ENCODE measurements at places on chromosomes 16 and 17.

DNA sequence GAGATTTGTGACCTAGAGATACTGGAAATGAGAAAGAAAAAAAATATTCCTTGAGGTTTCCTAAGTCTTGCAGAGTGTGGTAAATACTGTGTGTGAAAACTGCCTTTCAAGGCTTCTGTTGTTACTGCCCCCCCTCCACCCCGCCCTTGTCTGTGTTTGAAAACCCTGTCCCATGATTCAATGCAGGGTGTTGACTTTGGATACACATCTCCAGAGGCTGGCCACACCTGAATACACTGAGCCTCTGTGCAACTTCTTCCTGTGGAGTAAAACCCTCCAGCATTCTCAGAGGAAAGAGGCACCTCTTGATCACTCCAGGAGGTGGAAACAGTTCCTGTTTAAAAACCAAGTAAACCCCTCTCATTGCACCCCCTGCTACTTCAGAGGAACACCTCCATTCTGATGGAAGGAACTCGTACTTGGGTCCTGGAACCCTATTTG lies 123.0 kb upstream of the CACNG5 start:
- no peak for DNase-seq

GRCh38 chr16:12067714-12068401 lies 91.3 kb downstream of the SNX29 start:
- peak; percentile 63 for DNase-seq

DNA sequence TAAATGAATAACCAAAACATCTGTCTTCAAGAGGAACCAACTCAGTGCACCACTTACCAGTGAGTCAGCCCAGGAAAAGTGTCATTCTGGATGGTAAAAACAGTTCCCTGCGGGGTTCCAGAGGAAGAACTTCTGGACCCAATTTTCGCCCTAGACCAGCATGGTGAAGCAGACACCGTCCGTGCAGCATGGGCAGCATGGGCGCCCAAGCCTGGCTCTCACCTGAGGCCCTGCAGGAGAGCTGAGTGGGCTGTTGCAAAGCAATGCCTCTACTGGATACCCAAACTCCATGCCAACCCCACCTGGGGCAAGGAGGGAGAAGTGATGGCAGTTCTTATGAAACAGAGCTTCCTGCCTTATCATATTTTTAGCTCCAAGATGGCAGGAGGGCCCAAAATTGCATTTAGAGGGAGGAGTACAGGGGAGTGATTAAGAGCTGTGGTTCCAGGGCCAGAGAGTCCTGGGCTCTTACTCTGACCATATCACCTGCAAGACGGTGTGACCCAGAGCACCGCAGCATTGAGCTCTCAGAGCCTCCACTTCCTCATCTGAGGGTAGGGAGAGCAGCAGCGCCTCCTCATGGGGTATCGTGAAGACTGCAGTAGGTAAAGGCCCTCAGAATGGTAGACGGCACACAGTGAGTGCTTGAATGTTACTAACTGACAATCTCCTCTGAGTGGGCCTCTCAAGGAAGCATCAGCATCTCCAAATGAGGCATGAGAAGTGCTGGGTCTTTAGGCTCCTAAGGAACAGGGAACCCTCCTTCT lies 16.6 kb upstream of the INPP5K start:
- no peak for DNase-seq

- no peak for DNase-seq
Measured at GRCh38 chr17:62030264-62030663, 34.8 kb downstream of the MED13 start.

DNA sequence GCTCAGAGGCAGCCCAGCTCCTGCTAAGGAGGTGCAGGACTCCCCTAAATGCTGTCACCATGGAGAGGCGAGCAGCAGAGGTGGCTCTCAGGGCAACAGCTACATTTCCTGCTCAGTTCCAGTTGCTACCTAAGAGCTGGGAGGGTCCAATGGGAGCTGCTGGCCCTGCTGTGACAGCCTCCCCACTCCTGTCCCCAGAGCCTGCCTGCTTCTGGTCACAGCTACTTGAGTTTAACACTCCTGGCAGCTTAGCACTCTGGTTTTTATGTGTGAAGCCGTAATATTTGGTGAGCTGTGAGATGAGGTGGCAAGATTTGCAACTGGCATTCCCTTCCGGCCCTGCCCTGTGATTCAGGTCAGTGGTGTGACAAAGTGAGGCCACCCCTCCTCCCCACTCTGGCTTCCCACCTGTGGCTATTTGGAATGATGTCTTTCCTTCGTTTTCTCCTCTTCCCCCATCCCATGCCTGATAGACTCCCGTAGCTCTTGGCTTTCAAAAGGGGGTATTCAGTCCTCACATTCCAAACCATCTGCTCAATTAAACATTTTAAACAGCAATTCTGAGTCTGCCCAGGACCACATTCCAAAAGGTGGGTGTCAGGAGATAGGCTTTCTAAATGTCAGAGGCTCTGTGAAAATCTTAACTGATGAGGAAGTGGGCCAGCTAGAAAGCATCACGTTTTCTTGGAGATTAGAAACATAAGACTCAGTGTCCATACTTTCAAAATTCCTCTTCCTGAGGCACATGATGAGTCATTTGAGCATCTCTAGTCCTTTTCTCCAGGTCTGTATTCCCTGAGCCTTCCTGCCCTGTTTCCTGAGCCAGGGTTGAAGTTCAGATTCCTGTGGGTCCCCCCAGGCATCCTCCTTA lies 42.6 kb upstream of the SKAP1 start:
- no peak for DNase-seq

- DNase-seq, result no peak
Measured at GRCh38 chr17:33640629-33641028, 347.5 kb upstream of the ASIC2 start.

- DNase-seq, result no peak
Measured at GRCh38 chr16:47481698-47482374, 20.7 kb downstream of the PHKB start.

- DNase-seq, result no peak
Measured at GRCh38 chr16:51544851-51545467, 393.9 kb upstream of the SALL1 start.

GRCh38 chr17:42053731-42054500 lies 3.5 kb upstream of the C17orf113 start:
- DNase-seq, result no peak

- DNase-seq, result no peak
Measured at GRCh38 chr16:5000573-5001001, 33.1 kb downstream of the NAGPA start.

DNA sequence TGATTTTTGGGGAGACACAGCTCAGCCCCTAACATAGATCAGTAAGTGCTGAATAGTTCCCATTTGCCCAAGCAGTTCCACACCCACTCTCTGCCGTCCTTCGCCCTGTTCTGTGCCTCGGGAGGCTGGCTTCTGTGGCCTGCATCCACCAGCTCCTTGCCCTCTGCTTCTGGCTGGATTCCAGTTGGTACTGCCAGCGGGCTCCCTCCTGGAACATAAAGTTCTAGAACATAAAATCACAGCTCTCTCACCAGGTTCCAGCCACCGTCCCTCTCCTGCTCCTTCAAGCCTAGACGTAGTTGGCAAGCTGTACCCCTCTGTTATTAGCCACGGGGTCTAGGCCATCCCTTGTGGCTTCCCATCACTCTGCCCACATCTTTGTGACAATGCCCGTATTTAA lies 3.9 kb upstream of the MRPS23 start:
- DNase-seq, result no peak

DNA sequence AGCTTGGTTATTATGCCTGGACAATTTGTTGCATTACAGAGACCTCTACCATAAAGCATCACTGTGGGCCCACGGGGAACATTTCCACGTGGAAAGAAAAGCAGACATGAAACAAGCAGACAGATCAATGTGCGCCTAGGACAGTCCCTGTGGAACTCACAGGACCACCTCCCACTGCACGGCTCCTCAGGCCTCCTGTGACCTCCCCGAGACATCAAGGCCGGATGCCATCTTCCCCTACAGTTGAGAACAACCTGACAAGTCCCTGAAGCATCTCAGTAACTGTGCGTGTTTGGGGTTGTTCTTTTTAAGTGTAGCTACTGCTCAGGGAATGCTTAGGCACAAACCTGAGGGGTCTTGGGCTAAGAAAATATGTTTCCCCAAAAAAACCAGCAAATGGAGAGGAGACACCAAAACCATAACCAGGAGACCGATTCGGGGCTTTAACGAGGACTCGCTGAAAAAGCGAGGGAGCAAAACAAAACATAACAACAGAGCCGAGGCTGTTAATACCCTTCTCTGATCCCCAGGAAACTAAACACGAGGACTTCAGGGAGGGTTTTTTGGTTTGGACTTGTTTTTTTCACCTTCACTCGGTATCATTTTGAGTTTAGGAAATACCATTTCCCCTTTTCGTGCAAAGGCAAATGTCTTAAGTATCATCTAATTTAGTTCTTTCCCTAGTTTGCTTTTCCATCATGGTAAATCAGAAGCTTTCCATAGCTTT lies 87.1 kb downstream of the CYTH1 start:
- no peak for DNase-seq

GRCh38 chr16:28130099-28131088 lies 66.9 kb upstream of the GSG1L start:
- no peak for DNase-seq

- DNase-seq, result no peak
Measured at GRCh38 chr16:6153901-6154300, 1056.3 kb upstream of the EEF2KMT start.

DNA sequence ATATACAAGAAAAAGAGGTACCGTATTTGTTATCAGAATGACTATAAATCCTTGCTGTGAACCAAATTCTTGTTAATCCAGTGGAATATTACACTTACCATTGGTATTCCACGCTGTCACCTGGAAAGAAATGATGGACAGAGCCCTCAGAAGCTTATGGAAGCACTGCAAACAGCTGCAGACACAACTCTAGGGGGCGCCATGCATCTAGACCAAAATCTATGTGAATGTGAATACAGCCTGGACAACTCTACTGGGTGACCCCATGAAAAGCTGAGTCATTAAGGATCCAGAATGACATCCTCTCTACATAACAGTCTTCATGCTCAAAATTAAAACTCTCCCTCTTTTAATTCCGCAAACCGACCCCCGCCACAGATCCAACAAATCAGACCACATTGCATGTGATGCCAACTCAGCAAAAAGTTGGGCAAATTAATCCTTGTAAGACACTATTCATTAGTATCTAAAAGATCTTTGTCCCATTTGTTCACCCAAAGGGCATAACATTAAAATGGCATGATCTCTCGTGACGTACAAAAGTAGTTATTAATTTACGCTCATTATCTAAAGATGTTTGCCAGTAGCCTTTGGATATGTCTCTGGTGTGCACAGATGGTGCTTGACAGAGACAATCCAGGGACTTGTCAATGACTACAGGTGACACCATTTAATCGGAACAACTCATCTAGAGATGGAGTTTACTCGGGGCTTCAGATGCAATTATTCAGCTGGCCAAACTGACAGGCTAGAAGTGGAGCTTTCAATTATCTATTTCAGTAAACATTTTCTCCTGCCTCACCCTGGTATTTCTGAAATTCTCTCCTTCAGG lies 552.7 kb upstream of the PSMD7 start:
- DNase-seq, result no peak

DNA sequence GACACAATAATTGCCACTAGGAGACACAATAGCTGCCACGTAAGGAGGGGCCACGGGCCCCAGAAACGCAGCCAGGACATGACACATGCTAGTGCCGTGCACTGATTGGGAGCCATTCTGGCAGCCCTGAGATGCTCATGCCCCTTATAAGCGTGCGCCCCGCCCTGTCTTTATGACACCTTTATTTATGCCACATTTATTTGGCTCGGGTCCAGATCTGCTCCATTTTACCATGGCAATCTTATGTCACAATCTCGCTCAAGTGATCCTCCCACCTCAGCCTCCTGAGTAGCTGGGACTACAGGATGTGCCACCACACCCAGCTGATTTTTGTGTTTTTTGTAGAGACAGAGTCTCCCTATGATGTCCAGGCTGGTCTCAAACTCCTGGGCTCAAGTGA lies 43.8 kb upstream of the NF1 start:
- DNase-seq, result no peak

DNA sequence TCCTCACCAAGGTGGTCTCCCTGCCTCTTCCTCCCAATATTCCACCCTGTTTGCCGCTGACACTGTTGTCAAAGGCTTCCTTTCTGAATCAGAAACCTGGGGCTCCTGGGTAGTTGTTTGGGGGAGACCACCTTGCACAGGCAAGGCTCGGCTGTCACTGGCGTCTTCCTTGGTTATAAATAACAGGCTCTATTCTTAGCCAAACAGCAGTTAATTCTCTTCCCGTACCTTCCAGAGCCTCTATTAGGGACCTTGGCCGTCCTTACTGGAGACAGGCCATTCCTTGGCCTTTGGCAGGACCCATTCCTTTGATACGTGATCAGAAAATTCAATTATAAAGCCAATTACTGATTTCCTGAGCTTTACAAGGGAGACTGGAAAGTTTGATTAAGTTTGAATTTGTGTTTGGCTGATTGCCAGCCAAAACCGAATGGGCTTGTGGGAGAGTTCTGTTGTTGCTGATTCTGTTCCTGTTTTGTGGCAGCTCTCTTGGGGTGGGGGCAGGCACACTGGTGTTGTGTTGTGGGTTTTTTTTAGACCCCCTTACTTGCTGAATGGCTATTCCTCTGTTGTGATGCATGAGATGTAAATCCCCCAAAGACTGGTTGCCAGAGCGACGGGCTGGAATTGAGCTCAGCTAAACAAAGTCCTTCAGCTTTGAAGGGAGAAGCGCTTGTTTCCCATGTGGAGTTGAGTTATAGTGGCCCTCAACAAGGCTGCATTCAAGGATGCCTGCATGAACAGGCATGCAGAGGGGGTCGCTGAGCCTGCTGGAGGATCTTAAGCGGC lies 104.6 kb downstream of the GNAO1 start:
- DNase-seq, result no peak

GRCh38 chr17:33199571-33200510 lies 93.3 kb downstream of the ASIC2 start:
- no peak for DNase-seq

GRCh38 chr17:13003927-13004326 lies 13.9 kb downstream of the ELAC2 start:
- no peak for DNase-seq

- DNase-seq, result no peak
Measured at GRCh38 chr16:12098429-12099310, 122.1 kb downstream of the SNX29 start.

GRCh38 chr17:14926526-14927122 lies 338.5 kb downstream of the PMP22 start:
- no peak for DNase-seq

DNA sequence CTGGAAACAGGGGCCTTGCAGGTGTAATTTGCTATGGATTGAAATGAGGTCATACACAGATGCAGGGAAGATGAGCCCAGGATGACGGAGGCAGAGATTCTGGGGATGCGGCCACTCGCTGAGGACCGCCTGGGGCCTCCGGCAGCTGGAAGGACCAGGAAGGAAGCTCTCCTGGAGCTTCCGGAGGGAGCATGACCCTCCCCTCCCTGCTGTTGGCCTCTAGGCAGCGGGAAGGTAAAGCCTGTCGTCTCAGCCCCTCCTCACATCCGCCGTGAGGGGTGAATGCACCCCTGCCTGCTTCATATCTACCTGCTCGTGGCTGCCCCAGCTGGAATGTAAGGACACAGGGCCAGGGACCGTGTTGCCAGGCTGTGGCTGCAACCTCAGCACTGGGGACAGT lies 29.1 kb upstream of the ZNF469 start:
- no peak for DNase-seq

DNA sequence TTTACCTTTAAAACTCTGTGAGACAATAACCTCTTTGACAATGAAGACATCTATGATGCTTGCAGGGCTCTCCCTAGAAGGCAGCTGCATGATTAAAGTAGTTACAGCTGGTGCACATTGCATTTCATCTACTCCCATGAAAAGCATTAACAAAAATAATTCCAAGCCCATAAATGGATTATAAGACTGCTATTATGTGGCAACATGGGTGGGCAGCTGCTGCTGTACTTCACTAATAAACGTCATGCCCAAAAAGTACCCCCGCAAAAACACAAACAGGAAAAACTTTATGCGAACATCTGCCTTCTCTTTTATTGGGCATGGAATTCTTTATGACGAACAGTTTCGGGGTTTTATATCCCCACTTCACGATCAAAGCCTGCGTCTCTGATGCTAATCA lies 224.9 kb downstream of the CA10 start:
- no peak for DNase-seq
